Left hindlimb (tissue), 1 donor: ENCODE measurements at places on chromosomes 16 and 17.

DNA sequence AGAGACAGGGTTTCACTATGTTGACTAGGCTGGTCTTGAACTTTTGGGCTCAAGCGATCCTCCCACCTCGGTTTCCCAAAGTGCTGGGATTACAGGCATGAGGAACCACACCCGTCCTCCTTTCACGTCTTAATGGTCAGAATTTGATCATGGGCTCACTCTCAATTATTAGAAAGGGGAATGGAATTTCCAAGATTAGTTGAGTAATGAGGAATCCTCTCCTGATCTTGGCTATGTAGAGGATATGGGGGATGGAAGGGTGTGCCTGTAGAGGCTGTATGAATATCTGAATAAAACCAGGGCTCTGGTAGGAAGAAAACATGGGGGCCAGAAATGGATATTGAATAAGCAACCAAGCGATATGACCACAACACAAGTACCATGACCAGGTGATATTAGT, 25.9 kb upstream of the SMURF2 start:
- DNase-seq = no peak

DNA sequence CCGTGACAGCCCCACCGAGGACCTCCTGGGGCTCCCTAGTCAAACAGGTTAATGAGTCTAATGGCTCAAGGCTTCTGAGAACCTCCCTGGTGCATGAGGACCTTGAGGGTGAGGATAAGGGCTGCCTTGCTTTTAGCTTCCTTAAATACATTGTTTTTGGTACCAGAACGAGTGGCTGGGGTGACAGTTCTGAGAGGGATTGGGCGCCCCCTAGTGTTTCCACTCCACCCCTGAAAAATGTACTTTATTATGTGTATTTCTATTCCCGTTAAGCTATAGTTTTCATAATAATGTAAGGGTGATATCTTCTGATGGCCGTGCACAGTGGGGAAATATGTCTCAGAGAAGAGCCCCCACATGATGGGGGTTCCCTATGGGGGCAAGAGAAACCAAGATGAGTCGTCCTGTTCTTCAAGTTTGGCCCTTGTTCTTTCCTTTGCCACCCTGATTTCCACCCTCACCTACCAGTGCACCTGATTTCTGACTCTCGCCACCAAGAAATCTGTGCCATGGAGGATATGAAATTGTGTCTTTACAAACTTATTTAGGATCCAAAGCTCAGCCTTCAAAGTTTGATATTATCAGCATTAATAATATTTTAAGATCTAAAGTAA, 14.5 kb upstream of the VWA3A start:
- DNase-seq = peak; percentile 56

GRCh38 chr16:89709166-89709565, 7.7 kb upstream of the SPATA2L start:
- DNase-seq = no peak

- DNase-seq = no peak
These were observed 99.9 kb upstream of the GSE1 start for GRCh38 chr16:85513180-85513579.

DNA sequence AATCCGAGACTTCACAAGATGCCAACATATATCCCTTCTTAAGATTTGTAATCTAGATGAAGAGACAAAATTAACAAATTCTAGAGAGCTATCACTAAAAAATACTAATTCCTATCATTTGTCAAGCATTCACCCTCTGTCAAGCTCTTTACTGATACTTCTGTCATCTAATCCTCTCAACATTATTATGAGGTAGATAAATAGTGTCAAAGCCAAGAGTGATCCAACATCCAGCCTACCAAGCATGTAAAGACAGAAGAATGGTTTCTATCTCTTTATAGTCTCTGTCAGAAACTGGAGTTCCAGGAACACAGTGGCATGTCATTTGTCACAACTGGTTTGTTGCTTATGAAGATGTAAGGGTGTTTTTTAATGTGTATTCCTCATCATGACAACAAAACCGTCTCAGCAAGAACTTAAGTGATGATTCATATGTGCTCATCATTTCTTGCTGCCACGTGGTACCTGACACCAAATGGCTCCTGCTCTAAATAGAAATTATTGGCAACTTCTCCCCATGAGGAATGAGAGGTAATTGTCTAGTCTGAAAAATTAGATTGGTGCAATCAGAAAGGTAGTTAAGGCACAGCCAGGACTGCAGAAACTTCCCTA, 196.8 kb downstream of the TOX3 start:
- DNase-seq = no peak

- DNase-seq = no peak
These were observed 24.8 kb downstream of the SNX11 start for GRCh38 chr17:48132385-48132784.

GRCh38 chr17:2385240-2386210, 15.3 kb downstream of the MNT start:
- no peak for DNase-seq

DNA sequence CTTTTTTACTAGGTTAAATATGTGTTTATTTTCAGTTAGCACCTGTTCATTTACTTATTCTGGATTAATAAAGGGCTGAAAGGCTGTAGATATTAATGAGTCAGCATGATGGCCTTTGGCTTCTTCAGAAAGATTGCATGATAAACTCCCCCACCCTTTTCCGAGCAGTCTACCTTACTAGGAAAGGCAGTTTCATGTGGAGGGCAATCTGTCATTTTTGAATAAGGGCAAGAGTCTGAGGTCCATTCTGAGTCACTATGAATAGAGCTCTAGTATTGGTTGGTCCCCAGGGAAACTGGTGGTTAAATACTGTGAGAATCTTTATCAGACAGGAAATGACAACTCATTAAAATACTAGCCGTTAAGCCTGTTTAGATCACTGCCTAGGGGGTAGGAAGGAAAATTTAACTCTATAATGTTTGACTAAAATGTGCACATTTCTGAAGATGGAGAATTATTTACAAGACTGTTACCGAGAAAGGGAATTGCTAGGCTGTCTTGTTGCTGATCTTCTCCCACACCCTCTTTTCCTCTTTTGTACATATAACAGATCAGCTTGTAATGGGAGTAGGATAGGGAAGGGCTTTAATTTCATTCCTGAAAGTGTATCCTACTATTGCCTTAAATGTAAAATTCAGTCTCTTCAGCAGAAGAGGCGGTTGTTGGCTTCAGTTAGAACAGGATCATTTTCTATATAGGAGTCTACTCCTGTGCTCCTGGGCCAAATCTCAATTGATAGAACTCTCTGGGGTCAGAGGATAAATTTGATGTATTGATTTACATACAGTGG, 63.3 kb downstream of the TUBD1 start:
- DNase-seq = no peak

DNA sequence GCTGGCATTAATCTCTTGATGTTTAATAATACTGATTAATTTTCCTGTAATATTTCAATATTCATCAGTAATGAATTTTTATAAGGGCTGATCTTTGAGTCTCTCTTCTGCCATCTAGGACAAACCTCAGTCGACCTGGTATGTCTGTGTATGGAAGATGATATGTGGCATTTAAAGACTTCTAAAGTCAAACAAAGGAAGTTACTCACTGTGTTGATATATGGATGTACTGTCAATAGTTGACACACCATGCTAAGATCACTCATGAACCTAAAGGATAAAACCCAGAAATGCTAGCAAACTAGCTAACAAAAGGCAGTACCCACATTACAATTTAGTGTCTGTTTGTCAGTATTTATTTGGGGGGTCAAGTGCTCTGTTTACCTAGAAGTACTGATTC, 380.7 kb upstream of the GOT2 start:
- no peak for DNase-seq

DNA sequence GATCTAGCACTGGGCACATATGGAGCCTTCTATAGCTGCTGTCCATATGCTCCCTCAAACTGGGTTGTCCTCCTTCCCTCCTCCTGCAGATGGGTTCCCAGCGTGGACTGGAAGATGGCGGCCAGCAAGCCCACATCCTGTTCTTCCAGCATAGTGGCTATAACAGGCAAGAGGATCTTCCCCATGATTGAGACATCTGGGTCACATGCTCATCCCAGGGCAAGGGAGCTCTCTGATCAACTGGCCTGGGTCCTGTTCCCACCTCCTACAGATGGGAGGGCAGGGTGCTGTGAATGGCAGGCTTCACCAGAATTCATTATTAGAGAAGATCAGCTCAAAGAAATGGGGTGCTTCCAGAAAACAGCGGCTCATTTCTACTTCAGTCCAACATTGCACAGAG, 210.2 kb downstream of the PARN start:
- no peak for DNase-seq

GRCh38 chr16:62954144-62955032, 918.1 kb upstream of the CDH8 start:
- no peak for DNase-seq

GRCh38 chr16:58970775-58971174, 236.7 kb upstream of the GOT2 start:
- no peak for DNase-seq

- DNase-seq = no peak
These were observed 92.9 kb downstream of the RGS9 start for GRCh38 chr17:65230040-65230439.
